ENCODE measurements at places on chromosomes 4 and X.

DNA sequence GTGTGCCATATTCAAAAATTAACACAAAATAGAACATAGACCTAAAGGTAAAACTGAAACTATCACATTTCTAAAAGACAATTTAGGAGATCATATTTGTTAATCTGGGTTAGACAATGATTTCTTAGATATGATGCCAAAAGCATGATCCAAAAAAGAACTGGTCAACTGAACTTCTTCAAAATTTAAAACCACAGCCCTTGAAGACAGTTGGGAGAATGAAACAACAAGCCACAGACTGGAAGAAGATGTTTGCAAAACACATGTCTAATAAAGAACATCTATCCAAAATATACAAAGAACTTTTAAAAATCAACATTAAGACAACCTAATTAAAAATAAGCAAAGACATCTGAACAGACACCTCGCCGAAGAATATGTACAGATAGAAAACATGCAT, 19.5 kb downstream of the COMMD8 start:
- DNase-seq: no peak

DNA sequence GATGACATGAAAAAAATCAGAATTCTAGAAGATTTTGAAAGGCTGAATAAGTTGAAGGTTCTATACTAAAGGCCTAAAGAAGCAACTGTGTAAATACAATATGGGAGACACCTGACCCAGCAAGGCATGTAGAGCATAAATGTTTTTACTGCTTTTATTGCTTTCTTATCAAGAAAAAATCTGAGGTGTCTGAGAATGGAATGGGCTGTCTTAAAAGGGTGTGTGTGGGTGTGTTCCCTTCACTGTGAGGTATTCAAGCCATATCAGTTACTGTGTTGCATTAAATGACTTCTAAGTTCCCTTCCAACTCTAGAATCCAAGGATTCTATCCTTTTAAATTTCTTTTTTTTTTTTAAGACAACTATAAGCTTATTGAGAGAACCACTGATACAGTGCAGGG, 15.7 kb downstream of the ATP8A1 start:
- DNase-seq: no peak

GRCh38 chr4:42605264-42605663, 51.6 kb downstream of the ATP8A1 start:
- DNase-seq: no peak

- no peak for DNase-seq
Observed at GRCh38 chr4:24956763-24957162, 43.9 kb upstream of the CCDC149 start.

DNA sequence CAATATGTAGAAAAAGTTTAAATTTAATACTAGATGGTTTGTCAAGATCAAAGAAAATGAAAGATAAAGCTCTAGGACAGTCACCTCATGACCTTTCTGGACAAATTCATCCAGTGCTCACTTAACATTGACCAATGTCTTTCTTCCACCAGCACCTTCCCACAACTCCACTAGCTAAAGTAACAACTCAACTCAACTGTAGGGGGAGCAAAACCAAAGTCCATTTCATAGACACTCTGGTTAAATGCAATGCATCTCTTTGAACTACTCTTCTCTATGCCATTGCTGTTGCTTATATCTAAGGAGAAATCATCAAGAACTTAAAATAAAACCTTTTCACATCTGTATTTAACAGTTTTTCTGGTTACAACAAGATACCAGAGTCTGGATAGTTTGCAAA, 25.1 kb downstream of the UGT2B4 start:
- DNase-seq: no peak

DNA sequence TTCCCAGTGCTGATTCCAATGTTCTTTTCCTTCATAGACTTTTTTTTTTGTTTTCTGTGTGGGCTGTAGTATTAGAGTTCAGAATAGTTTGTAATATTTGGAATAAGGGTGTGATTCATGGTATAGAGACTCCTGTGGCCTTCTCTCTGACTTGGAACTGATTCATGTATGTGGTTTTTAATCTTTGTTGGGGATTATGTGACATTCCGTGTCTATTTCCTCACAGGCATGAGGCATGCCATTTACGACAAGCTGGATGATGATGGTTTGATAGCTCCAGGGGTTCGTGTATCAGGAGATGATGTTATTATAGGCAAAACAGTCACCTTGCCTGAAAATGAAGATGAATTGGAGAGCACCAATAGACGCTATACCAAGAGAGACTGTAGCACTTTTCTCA, 44.4 kb downstream of the POLR2B start:
- DNase-seq: peak; percentile 88

GRCh38 chr4:122842984-122843531, 16.4 kb downstream of the FGF2 start:
- no peak for DNase-seq

DNA sequence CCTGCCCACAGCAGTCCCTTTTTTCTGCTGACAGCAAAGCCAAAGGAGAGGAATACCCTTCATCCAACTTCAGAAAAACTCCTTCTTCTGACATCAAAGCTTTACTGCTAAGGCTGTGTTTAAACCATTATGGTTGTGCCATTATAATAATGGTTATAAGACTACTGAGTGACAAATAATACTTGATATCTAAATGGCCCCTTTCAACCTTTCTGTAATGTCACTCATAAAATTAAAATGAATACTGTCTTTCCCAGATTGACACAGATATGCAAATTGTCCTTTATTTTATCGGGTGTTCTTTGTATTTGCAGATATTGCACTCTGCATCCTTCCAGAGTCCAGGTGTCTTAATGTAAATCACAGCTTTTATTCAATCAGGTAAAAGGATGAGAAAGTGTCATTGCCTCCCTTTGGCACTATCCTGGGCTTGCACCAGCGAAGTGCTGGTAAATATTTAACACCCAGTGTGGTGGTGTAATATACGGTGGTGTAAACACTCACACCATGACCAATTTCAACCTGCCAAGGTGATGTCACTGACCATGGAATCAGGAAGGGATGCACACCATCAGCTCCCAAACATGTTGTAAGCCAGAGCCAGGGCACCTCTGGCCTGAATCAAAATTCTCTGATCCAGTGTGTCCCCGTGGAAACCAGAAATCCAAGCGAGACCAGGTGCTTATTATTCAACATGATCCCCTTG, 139.4 kb upstream of the TENM3 start:
- no peak for DNase-seq

- peak; percentile 57 for DNase-seq
Observed at GRCh38 chr4:108544481-108544880, 75.9 kb upstream of the RPL34 start.

- DNase-seq: no peak
Observed at GRCh38 chrX:95441836-95442235, 1242.8 kb upstream of the DIAPH2 start.

- no peak for DNase-seq
Observed at GRCh38 chr4:108215055-108215454, 46.3 kb upstream of the LEF1 start.
